Astrocyte of the hippocampus (primary cell): ENCODE measurements at places on chromosomes 5 and 9.
A peak's percentile ranks its signal among the peaks of the same experiment; 100 is the strongest.

- DNase-seq = no peak
Measured at GRCh38 chr5:78912085-78912771, 72.9 kb downstream of the ARSB start.

GRCh38 chr9:97300586-97300985 lies 6.9 kb upstream of the CCDC180 start:
- DNase-seq = no peak

- no peak for DNase-seq
Measured at GRCh38 chr9:86838519-86839497, 108.5 kb downstream of the GAS1 start.

DNA sequence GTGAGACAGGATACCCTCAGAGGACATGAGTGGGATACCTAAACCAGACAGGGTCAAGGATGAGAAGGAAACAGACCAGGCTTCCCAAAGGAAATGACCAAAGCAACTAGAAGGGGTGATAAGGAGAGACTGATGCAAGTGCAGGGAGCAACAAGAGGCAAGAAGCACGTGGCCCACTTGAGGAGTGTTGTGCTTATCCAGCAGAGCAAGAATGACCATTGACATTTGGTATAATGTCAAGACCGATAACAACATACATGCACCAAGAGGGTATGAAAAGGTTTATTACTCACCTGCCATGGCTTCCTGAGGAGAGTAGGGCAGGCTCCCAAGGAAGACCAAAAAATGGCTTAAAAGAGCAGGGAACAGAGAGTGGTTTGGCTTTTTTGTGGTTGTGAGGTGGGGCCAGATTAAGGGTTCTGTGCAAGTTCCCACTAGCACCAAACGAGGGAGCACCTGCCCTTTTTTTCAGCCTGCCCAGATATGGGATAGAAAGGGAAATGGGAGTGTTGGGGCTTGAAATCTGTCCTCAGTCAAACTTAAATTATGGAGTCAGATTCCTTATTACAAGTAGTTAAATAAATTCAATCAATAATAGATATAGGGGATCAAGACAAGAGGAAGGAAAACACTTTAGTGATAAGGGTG lies 513.6 kb downstream of the RASEF start:
- no peak for DNase-seq

DNA sequence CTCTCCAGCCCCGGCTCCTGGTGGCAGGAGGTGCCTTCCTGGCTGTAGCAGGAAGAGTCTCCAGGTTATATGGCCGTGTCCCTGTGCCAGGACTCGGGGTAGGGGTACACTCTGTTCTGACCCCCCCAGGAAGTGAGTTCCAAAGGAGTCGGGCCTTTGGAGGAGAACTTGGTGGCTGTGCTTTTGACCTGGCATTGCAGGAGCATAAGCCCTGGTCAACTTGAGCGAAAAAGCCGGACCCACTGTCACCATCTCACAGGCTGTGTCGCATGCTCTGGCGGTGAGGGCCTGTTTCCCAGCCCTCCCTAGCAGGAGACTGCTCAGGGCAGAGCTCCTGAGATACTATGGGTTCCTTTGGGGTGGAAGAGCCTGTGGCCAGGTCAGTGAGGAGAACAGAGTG lies 36.0 kb downstream of the GADD45G start:
- no peak for DNase-seq

DNA sequence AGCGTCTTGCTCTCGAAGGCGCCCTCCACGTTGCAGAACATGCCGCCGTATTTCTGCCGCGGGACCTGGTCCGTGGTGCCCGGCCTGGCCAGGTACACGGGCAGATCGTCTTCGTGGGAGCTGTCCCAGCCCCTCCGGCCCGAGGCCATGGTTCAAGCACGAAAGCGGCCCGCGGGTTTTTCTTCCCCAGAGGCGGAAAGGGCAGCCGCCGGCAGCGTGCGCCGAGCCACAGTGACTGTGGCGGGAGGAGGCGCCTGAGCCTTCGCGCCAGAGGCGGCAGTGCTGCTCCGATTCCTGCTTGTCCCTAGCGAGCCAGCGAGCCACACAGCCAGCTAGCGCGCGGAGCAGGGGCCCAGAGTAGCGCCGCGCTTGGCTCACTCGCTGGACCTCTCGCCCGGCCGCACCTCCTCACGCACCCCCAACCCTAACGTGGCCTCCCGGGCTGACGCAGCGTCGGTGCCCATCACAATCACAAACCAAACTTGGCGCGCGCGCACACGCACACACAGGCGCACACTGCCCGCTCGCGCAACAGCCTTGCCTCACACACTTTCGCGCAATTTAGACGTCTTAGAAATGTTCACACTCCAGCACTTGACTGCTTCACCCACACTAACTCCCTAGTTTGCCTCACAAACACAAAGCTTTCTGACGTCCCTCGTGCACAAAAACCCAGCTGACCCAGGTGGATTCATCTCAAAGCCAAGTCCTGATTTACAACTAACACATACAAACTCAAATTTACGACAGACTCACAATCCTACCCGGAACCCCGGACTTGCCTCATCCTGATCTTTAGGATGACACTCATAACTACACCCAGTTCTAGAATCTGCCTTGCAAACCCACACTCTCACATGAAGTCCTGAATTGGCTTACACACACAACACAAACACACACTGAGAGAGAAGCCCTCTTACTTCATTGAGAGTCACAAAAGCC lies at the start of gene DPYSL3:
DPYSL3 (minus strand) TSS at position 359 of the 942 bp plus-strand sequence; CDS start at position 149, 210 bp downstream.
- peak; percentile 94 for DNase-seq

DNA sequence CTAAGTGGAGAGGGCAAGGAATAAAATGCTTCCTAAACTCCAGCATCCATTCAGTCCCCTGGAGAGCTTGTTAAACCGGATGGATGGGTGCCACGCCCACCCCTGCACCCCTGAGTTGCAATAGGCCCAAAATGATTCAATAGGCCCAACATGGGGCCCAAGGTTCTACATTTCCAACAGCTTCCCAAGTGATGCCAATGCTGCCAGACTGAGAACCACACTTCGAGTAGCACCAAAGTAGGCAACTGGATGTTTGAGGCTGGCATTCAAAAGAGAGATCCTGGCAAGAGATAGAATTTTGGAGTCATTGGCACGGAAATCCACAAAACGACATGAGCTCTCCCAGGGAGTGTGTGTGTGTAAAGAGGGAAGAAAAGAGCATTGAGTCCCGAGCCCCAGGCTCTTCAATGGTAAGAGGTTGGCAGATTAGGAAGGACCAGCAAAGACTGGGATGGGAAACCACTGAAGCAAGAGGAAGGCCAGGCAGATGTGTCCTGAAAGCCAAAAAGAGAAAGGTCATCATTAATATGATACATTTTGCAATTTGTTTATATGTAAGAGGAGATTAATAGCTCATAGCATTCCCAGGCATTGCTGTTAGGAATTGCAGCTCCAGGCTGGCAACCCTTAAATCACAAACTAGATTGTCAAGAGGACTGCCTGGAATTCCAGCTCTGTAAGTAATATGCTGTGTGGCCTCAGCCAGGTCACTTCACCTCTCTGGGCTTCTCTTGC lies 130.6 kb downstream of the KCNIP1 start:
- DNase-seq = no peak

DNA sequence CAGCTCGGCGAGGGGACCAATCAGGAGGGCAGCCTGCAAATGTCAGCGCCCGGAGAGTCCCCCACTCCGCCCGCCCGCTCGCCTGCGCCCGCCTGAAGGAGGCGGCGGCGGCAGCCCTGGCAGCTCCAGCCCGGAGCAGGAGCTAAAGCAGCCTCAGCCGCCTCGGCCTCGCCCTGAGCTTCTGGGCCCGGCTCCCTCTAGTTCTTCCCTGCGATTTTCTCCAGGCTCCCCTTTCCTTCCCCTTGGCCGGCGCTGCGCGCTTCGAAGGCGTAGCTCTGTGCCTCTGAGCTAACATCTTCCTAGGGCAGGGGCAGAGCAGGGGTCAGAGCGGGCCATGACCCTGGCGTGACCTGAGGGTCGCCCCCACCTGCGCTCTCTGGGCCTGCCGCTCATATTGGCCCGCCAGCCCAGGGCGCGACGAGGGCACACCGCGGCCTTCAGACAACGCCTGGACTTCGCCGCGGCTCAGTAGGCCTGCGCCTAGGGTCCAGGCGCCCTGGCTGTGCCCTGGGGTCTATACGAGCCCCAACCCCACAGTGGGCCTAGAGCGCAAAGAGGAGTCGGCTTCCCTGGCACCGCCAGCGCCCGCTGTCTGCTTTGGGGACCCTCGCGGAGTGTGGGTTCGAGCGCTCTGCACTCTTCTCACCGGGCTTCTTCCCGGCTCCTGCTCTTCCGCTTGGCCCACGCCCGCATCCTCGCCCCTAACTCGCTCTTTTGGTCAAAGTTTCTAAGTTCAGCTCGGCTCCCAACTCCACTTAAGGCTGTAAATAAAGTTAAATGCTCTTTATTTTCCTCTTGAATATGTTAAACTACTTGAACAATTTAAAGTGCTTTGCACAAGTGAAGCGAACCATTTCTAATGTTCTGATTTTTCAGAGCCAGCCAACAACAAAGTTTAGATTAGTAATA lies 504 bp upstream of the OTP start:
- peak; percentile 51 for DNase-seq

DNA sequence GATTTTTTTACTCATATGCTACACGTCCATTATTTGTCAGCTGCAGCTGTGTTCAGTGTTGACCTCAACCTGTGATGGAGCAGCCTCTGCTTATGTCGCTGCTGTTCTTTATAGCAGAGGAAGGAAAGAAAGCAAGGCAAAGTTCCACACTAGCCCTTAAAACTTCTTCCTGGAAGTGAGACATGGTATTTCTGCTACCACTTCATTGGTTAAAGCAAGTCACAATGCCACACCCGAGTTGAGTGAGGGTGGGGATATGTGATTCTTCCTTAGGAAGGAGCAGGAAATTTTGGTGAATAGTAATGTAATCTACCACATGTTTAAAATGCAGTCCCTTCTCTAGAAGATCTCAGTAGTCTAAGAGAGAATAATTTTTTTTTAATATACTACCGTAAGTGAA lies 224.8 kb upstream of the DMRT1 start:
- no peak for DNase-seq

DNA sequence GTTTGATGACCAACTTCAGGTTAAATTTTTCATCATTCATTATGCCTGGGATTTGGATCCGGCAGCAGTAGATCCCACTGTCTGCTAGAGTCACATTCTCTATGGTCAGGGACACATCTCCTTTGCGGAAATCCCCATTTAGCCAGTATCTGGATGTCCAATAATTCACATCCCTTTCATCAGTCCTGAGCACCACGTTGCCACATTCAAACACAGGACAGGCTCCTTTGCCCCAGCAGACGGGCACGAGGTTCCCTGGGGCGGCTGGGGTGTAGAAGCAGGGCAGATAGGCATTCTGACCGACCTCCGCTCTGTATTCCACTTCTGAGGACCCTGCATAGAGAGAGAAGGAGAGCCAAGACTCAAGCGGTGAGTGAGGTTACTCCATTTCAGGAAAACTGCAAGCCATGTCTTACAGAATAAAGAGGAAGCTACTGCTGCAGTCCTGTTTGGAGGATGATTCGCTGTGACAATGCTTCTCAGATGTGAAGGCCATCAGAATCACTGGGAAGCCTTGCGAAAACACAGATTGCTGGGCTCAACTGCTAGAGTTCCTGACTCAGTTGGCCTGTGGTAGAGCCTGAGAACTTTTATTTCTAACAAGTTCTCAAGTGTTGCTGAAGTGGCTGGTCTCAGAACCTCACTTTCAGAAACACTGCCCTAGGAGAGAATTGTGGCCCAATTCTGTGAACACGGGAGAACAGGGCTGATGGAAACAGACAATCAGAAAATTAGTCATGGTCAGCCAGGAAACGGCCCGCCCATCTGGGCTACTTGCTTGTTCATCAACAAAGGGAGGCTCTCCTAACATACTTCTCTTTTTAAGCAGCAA lies 2.0 kb downstream of the HAVCR2 start:
- no peak for DNase-seq

- no peak for DNase-seq
Measured at GRCh38 chr9:87857948-87858335, 24.7 kb upstream of the SPATA31E1 start.

- DNase-seq = peak; percentile 95
Measured at GRCh38 chr9:121860744-121861143, 209.3 kb downstream of the DAB2IP start.

DNA sequence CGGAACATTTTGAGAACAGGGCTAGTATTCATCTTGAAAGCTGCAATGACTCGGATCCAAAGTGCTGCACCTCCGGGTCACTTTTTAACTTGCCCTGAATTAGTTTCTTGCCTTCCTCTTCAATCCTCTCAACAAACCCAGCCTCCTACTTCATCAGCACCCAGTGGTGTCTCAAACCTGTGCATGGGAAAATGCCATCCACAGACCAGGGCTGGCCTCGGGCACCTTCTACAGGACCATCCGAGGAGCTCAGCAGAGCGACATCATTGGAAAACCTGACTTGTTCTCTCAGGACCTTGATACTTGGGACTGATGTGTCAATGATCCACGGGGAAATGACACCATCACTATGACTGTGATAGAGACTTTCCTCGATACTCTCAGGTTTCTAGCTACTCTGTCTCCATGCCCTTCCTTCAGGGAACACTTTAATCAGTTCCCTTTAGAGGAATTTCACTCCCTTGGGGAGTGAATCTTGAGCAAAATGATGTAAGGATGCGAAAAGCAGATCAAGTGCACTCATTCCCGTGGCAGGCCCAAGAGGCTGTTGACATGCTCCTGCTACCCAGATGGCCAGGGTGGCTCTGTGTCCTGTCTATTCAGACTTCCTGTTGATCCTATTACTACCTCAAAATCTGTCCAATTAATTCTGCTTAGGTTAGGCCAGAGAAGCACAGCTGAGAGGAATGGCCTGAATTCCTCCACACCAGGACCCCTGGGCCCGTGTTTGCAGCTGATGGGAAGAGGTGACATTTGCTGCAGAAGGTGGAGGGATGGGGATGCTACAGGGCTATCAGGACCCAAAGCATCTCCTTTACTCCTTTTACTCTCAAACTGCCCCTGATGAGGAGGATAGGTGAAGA lies 96.5 kb upstream of the SLC25A48 start:
- DNase-seq = no peak

- peak; percentile 49 for DNase-seq
Measured at GRCh38 chr9:100554935-100555401, 22.9 kb upstream of the CAVIN4 start.

DNA sequence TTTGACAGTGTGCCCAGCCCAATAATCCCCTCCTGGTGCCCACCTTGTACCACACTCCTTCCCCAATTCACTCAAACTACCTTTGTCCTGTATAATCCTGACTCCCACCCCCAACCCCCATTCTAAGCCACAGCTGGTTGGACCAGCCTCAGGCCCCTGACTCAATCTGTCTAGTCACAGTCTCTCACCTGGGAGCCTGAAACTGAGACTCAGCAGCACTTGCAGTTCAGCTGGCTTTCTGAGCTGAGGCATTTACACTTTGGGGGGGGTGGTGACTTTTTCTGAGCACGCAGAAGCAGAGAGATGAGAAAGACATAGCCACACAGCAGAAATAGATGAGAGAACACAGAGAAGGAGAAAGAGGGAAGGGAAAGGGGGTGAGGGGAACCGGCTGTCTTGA lies 247.3 kb downstream of the MAN2A1 start:
- DNase-seq = no peak

- no peak for DNase-seq
Measured at GRCh38 chr5:108340131-108340530, 41.8 kb downstream of the FBXL17 start.

GRCh38 chr9:23743036-23743435 lies 83.0 kb downstream of the ELAVL2 start:
- DNase-seq = no peak

GRCh38 chr5:133917785-133918184 lies 50.6 kb downstream of the C5orf15 start:
- DNase-seq = no peak

- DNase-seq = no peak
Measured at GRCh38 chr5:79111960-79112702, 522 bp downstream of the BHMT start.
